CD8-positive, alpha-beta T cell (primary cell): ENCODE measurements at places on chromosomes 12 and 14. TPM values are rescaled to one million over a fixed set of nuclear protein-coding genes. Genes with fewer than 3 reads are reported as not detected.

DNA sequence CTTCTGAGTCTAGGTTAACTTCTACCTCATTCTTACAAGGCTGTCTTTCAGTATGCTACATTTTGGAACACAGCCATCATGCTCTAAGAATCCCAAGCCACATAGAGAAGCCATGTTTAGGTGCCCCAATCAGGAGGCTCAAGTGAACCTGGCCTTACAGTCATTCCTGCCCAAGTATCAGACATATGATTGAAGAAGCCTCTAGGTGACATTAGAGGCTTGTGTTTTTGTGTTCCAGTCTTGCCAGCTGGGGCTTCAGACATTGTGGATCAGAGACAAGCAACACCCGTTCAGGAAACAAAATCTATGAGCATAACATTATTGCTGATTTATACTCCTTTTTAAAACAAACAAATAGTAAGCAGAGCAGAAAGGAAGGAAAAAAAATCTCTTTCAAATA lies 8.1 kb upstream of the SLC16A7 start:
- no peak for DNase-seq

GRCh38 chr12:110498984-110499706 lies 2.8 kb downstream of the VPS29 start:
- DNase-seq: no peak

E2F7 gene
- total RNA-seq: 0.38 TPM

GRCh38 chr12:26939192-26939832 lies 1.0 kb downstream of the FGFR1OP2 start:
- no peak for DNase-seq

- DNase-seq: no peak
Measured at GRCh38 chr12:27453421-27453820, 6.9 kb downstream of the SMCO2 start.

DNA sequence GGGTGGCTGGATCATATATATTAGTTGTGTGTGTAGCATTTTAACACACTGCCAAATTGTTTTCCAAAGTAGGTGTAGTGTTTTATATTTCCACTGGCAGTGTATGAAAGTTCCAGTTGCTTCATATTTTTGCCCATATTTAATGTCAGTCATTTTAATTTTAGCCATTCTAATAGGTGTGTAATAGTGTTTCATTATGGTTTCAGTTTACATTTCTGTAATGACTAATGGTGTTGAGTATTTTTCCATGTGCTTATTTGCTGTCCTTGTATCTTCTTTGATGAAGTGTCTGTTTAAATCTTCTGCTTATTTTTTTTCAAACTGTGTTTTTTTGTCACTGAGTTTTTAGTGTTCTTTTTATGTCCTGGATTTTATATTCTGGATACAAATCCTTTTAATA lies 8.7 kb downstream of the TBC1D15 start:
- no peak for DNase-seq

DNA sequence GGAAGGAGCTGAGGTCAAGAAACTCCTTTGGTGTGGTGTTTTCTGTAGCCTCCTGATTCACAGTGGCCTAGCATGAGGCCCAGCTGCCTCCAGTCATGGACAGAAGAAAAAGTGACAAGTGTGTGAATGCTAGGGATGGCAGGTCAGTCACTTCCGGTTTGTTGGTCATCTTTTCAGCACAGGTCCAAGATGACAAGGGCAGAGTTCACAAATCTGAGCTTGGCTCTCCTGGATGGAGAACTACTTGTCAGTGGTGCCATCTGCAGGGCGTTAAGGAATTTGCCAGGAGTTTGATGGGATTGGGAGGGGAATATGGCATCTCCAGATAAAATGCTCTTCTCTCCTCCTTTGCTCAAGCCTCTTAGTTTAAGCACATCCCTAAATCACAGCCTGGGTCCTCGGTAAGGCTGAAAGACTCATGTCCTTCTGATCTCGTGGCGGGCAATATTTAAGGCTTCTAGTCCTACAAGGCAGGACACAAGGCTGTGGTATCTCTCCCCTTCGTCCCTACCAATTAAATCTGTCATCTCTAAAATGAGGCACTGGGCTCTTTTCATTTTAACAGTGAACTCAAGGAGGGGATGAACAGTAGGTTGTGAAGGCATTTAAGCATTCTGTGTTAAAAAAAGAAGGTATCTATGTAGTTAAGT lies 10.0 kb downstream of the TUBA1B start:
- DNase-seq: no peak

ACOT4 gene
- 1.1 TPM for total RNA-seq

- DNase-seq: no peak
Measured at GRCh38 chr14:49946320-49947141, 53.6 kb downstream of the ARF6 start.

RNASE2 gene
- not detected for total RNA-seq

GRCh38 chr14:43168371-43168925 lies 1338.6 kb downstream of the FSCB start:
- no peak for DNase-seq

DNA sequence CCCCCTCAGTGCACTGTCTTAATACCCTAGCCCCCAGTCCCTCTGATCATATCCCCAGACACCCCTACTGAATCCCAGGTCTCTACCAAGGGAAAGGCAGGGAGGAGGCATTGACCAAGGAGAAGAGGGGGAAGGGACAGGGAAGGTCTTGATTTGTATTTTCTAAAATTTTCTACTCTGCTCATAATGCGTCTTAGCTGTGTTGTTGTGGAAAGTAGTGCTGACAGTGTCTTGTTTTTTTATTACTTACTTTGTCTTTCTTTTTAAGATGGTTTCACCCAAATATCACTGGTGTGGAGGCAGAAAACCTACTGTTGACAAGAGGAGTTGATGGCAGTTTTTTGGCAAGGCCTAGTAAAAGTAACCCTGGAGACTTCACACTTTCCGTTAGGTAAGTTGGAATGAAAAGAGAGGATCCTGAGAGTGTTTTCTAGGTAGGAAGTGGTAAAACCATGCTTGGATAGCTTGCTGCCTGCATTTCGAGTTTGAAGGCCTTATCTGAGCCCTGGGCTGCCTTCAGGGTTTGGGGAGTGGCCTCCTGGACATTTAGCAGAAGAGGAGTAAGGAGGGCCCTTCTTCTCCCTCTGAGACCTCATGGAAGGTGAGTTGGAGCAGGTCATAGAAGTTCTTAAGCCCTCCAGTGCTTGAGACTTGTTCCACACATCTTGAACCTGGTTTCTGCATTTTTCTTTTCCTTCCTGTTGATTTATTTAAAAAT lies 27.4 kb downstream of the PTPN11 start:
- DNase-seq: no peak

DNA sequence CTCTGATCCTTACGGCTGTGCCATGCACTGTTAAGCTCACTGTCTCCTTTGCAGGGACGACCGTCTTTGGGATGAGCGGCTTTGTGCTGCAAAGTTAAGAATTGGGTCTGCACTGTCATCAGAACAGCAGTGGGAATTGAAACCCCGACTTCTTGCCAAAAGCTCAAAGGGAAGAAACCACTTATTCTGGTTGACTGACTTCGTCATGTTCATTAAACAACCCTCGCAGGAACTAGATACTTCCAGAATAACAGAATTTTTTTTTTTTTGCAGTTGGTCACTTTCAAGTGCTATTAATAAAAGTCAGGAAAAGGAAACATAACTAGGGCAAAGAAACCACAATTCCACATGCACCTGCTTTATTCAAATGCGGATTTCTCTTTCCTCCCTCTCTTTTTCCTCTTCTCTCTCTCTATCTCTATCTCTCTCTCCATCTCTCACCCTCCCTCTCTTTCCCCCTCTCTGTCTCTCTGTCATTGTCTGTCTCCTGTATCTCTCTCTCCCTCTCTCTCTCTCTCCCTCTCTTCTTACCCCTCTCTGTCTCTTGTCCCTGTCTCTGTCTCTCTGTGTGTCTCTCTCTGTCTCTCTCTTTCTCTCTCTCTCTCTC lies 12.3 kb upstream of the GLT1D1 start:
- no peak for DNase-seq

PIWIL1 gene
- total RNA-seq: not detected

MANSC4 gene
- not detected for total RNA-seq

DNA sequence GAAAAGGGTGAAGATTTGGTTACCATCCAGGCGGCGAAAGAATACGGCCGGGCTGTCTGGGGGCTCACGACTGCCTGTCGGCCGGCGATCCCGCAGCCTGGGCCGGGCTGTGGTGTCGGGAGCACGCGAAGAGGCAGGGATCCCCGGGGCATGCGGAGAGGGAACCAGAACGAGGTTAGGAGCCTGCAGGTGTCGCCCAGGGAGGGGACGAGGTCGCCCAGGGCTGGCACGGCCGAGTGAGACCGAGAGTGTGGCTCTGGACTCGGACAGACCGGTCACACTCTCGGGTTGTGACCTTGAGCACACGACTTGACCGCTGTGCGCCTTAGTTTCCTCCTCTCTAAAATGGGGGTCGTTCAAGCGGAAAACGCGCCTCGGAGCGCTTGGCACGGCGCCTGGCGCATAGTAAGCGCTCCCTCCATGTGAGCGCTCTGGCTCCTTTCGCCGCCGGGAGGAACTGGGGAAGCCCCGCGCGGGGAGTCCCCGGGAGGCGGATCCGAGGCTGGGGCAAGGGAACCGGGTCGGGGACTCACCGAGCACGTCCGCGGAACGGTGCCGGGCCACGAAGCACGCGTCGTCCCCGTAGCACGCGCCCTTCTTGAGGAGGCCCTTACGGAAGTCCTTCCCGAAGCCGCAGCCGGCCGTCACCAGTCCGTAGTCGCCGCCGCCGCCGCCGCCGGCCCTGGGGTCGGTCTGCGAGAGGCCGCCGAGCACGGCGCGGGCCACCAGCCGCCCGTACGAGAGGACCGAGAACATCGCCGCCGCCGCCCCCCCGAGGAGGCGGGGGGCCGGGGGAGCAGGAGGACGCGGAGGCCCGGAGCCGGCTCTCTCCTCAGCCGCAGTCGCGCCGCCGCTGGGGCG lies 612 bp downstream of the PPTC7 start:
- peak; percentile 42 for DNase-seq

DNA sequence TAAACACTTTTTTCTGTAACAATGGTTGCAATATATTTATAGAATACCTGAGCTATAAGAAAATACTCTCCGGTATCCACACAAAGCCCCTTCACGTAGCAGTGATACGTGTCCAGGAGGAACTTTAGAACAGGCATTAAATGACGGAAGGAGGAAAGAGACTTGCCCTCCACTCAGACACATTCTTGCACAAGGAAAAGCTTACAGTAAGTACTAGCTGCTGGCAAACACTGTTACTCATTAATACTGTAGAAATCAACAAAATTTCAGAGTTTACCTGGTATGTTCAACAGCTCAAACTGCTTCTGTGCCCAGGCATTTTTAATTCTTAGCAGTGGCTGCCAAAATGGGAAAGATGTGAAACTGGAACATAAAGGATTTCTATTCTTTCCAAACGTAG lies 41.7 kb downstream of the PRKD1 start:
- DNase-seq: no peak

- no peak for DNase-seq
Measured at GRCh38 chr12:104650541-104650940, 193.8 kb downstream of the CHST11 start.
